NCI-H748 treated with DMSO at 0.1 percent for 48 hours (cell line): ENCODE measurements at places on chromosomes 2 and 18.

DNA sequence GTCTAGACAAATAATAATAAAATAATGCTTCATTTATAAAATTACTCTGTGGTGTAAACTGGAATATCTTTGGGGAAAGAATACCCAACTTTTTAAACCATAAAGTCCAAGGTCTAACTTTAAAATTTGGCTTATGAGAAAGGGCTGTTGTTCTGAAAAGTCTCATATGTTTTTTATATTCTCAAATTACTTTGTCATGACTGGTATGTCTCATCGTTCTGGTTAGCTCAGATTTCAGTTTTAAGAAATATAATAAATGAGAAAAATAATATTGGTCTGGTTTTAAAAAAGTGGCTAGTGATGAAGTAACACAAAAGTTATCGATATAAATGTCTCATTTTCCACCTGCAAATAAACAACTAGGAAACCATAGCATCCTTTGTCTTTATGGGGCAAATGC is 1658.1 kb downstream of the LRP1B start:
- no peak for DNase-seq

DNA sequence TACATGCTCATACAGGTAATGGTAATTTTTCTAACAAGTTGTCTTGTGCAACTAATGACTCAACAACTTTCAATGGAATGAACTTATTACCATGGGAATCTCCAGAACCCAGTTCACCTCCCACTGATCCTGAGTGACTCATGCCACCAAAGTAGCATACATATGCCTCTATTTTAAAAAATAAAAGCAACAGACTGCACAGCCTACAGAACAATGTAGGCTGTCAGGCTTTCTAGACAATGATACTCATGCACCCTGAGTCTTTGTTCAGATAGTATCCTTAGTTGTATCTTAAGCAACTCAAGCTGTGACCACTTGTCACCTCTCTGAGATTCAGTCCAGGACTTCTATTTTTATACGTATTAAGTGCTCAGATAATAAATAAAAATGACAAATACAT is 531.0 kb upstream of the SETBP1 start:
- DNase-seq, result no peak

DNA sequence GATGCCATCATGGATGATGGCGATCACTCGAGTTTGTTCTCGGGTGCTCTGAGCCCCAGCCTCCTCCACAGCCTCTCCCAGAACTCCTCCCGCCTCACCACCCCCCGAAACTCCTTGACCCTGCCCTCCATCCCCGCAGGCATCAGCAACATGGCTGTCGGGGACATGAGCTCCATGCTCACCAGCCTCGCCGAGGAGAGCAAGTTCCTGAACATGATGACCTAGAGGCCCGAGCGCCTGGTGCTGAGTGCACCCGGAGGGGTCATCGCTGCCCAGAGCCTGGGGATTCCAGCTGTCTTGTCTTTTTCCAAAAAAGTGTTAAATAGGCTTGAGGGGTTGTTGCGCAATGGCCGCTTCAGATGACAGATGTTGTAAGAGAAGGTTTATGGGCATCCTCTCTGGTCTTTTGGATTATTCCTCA is 254.8 kb downstream of the GLI2 start:
- DNase-seq, result no peak

- no peak for DNase-seq
These were observed 28.5 kb upstream of the TMBIM1 start for GRCh38 chr2:218320704-218321336.

DNA sequence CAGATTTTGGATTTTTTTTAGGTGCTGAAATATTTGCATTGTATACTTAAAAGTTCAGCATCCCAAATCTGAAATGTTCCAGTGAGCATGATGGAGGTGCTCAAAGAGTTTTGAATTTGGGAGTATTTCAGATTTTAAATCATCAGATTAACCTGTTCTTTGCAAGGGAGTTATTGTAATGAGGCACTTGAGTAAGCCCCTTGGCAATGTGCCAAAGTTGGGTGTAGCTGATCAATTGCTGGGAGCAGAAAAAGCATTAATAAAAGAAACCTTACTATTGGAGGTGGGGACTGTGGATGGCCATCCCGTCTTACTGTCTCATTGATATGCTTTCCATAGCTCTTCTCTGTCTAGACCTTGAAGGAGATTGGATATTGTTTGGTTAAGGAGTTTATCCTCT is 28.3 kb downstream of the MALT1 start:
- no peak for DNase-seq

DNA sequence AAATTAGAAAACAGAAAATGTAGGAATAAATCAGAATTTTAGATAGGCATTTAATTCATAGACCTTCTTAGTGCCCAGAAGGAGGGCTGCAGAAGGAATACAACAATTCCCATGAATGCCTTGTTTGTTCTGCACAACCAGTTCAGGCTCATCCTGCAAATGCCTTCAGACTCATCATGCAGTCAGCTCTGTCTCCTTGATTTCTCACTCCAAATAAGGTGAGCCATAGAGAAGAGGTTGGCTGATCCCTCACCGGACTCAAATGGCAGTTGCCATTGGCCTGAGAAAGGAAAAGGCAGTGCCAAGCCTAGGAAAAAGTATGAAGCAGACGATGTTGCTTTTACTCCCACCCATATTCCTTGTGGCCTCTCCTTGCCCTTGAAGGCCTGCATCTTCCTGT is 50.3 kb downstream of the DSC3 start:
- DNase-seq, result no peak

GRCh38 chr2:235939471-235939870 is 228.7 kb downstream of the GBX2 start:
- no peak for DNase-seq

DNA sequence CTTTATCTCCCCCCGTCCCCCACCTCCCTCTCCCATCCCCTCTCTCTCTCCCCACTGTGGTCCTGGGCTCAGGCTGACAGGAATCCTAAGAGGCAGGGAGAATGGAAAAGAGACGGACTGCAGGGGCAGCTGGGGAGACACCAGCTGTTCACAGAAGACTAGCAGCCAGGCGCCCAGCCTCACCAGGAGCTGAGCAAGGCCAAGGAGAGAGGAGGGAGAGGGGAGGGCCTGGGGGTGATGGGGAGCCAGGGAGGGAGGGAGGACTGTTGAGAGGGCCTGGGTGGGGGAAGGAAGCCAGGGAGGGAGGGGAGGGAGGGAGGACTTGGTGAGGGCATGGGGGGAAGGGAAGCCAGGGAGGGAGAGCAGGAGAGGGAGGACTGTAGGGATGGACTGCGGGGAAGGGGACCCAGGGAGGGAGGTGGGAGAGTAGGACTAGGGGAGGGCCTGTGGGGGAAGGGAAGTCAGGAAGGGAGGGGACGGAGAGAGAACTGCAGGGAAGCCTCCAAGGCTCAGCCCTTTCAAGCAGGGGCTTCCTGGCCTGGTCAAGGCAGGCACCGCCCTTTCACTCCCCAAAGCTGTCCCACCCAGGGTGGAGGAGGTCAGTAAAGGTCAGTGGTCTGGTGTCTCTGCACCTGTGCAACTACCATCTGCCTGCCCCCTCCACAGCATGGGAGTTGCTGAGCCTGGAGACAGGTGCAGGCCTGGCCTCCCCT is 517.7 kb upstream of the MYT1L start:
- DNase-seq, result no peak

DNA sequence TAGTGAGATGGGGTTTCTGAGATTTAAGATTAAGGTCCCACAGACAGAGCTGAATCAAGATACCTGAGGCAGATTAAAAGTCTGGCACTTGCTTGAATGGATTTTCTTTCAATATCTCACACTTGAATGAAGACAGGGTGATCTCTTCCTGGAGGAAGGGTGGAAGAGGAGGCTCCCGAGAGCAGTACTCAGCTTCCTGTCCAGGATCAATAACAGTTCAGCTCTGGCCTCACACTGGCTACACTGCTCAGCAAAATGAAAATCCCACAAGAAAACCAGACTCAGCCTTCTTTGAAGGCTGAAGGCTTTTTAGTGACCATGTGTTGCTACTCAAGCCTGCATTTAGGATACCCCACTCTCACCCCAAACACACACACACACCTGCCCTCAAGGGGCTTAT is 11.1 kb downstream of the ARHGEF33 start:
- no peak for DNase-seq

- no peak for DNase-seq
These were observed 153.6 kb downstream of the HRH4 start for GRCh38 chr18:24613896-24614640.
